AML-193 (cell line): ENCODE measurements at places on chromosomes 12 and 14.

- DNase-seq = no peak
Observed at GRCh38 chr14:77124345-77125280, 17.0 kb downstream of the ZDHHC22 start.

- DNase-seq = no peak
Observed at GRCh38 chr12:83472350-83472749, 785.6 kb downstream of the TMTC2 start.

DNA sequence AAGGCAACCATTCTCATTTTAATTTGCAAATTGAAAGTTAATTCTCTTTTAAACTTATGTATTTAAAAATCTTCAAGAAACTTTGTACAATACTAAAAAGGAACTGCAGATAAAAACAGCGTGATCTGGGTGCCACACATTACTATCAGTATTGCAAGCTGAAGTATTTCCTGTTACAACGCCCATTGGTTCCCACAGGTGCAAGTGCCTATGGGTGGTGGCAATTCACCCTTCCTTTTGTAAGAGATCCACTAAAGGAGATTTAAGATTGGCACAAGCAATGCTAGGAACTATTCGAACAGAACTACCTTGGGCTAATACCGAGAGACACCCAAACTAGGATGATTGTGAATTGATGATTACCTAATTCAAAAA lies 13.2 kb downstream of the TAOK3 start:
- DNase-seq = peak; percentile 38

DNA sequence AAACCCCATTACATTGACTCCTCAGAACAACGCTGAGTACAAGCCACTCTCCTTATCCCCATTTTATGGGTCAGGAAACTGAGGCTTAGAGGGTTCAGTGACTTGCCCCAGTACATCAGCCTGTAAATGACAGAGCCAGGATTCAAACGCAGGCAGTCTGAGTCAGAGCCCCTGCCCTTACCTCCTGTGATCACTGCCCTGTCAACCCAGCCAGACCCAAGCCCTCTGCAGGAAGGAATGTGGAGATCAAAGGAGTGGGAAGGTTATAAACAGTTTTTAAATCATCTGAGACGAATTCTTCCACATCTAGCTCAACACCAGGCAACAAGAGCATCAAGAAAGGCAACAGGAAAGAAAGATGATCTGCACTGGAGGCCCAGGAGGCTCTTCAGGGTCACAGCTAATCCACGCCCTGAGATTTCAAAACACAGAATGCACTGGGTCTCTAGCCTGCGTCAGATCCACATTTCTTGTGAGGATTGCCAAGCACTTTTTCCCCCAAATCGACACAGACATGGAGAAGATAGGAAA lies 38.5 kb downstream of the SPTB start:
- DNase-seq = no peak

DNA sequence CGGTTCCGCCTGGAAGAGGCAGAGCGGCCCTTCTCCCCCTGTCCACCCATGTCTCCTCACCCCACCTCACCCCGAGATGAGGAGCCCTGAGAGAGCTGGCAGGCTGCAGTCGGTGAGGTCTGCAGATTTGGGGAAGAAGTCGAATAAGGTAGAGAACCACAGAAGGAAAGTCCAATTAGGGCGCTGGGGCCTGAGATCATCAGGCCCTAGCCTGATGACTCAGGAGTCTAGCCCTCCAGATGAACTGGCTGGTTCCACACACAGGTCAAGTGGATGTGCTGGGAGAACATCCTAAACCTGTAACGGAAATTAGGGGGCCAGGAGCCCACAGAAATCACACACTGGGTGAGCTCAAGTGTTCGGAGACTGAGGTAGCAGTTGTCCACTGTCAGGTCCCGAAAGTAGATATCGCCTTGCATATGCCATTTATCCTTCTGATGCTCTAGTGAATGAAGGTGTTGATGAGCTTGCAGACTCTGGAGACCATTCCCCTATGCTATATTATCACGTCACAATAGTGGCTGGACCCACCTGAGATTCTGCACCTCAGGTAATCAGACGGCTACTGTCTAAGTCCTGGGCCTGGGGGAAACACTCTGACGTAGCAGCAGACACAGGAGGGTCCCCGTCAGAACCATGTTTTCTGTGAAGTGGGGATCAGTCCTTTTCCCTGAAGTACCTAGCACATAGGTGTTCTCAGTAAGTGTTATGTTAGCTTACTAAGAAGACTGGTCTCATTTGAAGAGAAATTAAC lies 886 bp upstream of the METTL17 start:
- DNase-seq = no peak

DNA sequence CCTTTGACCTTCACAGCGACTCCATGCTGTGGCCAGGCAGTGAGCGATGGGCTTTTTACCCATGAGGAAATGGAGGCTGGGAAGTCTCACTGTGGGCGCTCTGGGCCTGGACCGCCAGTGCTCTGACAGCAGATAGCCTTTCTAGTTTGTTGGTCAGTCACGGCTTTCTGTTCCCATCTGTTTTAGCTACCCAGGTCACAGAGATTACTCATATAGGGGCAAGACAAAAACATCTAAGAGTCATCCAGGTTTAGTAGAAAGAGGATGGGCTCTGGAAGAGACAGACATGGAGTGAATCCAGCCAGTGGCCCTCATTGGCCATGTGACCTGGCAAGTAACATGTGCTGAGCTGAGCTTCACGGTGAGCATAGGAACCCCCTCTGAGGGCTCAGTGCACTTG lies 68.6 kb downstream of the MARK3 start:
- DNase-seq = no peak

DNA sequence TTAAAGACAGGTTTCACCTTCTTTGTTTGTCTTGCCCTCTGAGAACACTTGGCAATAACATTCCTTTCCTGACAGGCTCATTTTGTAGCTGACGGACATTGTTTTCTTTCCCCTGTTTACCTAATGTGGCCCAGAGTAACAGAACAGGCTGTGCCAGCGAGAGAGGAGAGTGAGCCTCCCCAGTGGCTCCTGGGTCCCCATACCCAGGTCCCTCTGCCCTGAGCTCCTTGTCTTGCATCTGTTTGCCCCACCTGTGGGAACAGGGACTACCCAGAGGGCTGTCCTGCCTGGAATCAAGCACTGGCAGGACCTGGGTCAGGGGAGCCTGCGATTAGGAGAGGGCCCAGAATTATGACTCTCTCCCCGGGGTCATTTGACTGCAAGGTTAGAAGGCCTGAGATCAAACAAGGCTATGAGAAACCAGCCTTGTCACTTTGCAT lies 222.9 kb downstream of the ZFP36L1 start:
- DNase-seq = no peak

DNA sequence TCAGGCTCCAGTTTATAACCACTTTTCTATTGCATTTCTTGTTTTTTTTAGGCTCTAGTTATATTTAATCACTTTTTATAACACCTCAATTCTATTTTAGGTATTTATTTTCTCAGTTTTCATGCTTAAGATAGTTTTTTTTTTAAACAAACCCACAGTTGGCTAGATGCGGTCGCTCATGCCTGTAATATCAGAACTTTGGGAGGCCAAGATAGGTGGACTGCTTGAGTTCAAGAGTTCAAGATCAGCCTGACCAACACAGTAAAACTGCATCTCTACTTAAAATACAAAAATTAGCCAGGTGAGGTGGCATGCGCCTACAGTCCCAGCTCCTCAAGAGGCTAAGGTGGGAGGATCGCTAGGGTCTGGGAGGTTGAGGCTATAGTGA lies 93.0 kb downstream of the PPP1R12A start:
- no peak for DNase-seq

GRCh38 chr12:132170637-132171292 lies 26.5 kb downstream of the NOC4L start:
- no peak for DNase-seq

- DNase-seq = no peak
Observed at GRCh38 chr14:90575781-90576180, 179.0 kb downstream of the CALM1 start.

DNA sequence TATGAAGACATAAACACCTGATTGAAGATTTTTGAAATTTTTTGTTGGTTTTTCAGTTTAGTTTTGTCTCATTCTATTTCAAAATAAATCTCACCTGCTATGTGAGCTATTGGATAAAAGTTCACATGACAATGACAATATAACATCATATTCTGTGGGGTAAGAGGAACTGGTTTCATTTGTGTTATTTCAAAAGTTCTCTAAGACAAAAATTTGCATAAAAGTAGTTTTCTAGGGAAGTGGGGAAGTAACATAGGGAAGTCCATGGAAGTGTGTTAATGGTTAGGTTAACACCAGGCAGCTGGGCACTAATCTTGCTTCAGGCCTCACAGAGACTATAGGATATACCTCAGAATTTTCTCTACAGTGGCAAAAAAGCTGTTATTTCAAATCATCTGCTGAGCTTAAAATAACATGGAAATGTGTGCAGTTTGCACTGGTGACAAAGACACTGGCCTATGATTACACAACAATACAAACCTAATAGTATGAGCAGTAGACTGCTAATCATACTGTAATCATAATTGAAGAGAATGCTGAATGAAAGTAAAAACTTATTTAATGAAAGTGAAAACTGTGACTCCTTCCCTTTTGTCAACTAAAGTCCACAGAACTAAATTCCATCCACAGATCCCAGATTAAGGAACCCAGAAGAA lies 710.6 kb upstream of the TMEM132C start:
- DNase-seq = no peak

DNA sequence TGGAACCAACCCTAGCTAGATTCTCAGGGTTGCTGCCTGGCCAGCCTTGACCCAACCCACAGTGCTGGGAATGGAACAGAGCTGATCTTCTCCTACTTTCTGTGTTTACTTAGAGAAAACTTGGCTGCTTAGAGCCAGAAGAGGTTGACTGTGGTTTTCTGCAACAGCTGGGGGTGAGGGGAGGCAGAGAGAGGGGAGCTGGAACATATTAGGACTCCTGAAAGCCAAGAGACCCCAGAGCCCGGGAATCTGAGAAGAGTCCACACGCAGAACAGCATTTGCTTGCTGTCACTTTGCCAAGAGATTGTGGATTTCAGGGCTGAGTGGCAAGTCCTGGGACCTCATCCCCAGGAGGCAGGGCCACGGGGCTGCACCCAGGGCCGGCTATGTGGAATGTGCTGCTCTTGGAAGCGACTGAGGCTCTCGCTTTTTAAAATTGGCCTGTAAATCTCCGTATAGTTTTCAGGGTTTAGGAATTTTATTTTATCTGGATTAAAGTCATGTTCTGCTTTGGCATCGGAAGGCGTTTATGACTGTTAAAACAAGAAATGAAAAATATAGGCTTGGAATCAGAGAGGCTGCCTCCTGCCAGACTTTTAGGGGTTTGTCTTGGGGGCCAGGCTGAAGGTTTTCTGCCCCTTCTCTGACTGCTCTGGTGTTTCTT lies 22.3 kb upstream of the MED13L start:
- DNase-seq = no peak

DNA sequence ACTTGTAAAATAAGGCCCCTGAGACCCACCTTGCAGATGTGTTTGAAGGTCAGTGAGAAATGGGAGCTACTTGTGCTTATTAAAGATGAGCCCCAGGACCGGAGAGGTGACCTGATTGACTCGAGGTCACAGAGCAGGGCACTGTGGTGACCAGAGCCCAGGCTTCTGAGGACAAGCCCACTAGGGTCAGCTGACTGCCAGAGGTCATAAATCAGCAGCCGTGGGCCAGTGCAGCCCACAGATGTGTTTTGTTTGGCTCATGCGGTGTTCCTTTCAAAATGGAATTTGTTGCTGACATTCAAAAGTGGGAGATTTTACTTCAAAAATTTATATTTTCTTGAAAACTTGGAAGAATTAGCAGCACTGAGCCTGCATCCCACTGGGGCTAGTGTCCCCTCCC lies 24.5 kb downstream of the JDP2 start:
- no peak for DNase-seq

GRCh38 chr12:69545081-69545480 lies 40.2 kb upstream of the CCT2 start:
- DNase-seq = no peak

- peak; percentile 81 for DNase-seq
Observed at GRCh38 chr12:109880043-109880931, at the start of gene GLTP. Gene GLTP, minus strand, starts transcription at chr12:109880541. Its CDS starts 167 bp downstream, at chr12:109880374.

GRCh38 chr12:21502164-21502496 lies 541 bp downstream of the GOLT1B start:
- peak; percentile 3 for DNase-seq

GRCh38 chr12:73892201-73892600 lies 645.4 kb upstream of the ATXN7L3B start:
- no peak for DNase-seq

- no peak for DNase-seq
Observed at GRCh38 chr14:90503582-90503981, 106.8 kb downstream of the CALM1 start.

DNA sequence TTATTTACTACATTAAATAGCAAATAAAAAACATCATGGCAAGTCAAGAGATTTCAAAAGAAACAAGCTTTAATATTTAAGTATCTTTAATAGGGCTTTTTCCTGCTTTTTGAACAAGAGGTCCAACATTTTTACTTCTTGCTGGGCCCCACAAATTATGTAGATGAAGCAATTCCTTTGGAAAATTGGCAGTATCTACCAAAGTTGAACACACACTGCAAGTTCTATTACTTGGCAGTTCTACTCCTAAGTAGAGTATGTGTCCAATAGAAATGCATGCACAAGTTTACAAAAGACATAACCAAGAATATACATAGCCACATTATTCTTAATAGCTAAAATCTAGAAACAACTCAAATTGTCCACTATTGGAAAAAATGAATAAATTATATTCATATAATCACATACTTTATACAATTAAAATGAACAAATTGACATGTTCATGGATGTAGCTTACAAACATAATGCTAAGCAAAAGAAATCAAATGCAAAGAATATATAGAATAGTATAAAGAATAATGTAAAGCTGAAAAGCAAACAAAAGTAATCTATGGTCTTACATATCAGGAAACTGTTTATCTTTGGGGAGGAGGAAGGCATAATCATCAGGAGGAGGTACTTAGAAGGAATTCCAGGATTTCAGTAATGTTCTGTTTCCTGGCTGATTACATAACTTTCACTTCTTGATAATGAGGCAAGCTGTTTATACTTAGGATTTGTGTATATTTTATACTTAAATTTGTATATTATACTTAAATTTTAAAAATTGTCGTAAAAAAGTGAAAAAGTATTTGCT lies 6.5 kb upstream of the TMBIM4 start:
- no peak for DNase-seq
